ENCODE measurements at places on chromosomes 7 and 10.
A peak's percentile ranks its signal among the peaks of the same experiment; 100 is the strongest.

GRCh38 chr10:88270871-88271713 lies 312.0 kb downstream of the RNLS start:
- peak; percentile 55 for DNase-seq

- DNase-seq, result no peak
Measured at GRCh38 chr7:116315293-116315692, 105.0 kb downstream of the TES start.

GRCh38 chr7:13848681-13849131 lies 140.8 kb downstream of the ETV1 start:
- DNase-seq, result no peak

GRCh38 chr10:124008681-124009080 lies 84.7 kb downstream of the CHST15 start:
- DNase-seq, result no peak

DNA sequence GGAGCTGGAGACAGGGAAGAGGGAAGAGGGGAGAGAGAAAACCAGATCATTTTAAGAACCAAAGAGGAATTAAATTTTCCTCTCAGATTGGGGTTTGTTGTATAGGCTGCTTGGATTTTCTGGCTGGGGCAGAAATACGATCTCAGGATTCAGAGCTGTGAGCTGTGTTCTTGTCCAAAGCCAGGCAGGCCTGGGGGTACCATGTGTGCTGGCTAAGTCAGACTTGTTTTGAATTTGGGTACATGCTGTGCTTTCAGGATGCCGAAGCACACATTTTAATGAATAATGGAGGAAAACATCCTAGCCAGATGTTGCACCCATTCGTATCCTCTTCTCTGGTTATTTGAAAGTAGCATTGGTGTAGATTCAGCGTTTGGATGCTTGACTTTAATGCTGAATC lies 170.3 kb upstream of the PODXL start:
- DNase-seq, result no peak

DNA sequence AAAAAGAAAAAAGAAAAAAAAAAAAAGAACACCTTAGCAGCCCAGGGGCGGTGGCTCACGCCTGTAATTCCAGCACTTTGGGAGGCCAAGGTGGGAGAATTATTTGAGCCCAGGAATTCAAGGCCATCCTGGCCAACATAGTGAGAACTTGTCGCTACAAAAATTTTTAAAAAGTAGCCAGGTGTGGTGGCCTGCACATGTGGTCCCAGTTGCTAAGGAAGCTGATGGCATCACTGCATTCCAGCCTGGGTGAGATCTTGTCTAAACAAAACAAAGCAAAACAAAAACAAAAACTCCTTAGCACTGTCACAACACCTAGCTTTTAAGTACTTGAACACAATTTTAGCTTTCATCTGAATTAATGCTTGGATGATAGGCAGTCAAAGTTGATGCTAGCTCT lies 86.3 kb upstream of the MKLN1 start:
- no peak for DNase-seq

GRCh38 chr10:59633063-59633462 lies 76.6 kb downstream of the SLC16A9 start:
- no peak for DNase-seq

- DNase-seq, result no peak
Measured at GRCh38 chr10:32293581-32293980, 53.4 kb downstream of the EPC1 start.

- DNase-seq, result no peak
Measured at GRCh38 chr10:119511828-119512515, 30.5 kb downstream of the RGS10 start.

GRCh38 chr7:151080067-151080521 lies 515 bp downstream of the FASTK start:
- no peak for DNase-seq

DNA sequence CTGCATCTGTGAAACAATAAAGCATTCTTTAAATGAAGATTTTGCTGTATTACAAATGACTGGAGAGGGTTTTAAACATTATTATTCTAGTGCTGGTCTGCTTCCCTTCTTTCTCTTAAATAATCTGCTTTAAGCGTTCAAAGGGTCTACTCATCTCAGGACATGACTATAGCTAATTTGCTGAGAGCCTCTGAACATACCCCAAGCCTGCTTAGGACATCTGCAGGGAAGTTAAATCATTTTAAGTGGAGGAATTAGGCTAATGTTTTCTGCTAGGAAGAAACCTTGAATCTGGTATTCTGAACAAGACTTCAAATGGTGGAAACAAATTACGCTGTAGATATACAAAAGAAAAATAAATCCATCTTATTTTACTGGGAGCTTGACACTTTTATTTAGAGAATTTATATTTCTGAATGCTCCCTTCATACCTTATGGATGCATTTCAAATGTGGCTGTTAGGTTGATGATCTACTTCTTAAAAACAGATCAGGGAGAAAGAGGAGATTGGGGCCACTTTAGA lies 124.4 kb upstream of the ITGB1 start:
- no peak for DNase-seq

DNA sequence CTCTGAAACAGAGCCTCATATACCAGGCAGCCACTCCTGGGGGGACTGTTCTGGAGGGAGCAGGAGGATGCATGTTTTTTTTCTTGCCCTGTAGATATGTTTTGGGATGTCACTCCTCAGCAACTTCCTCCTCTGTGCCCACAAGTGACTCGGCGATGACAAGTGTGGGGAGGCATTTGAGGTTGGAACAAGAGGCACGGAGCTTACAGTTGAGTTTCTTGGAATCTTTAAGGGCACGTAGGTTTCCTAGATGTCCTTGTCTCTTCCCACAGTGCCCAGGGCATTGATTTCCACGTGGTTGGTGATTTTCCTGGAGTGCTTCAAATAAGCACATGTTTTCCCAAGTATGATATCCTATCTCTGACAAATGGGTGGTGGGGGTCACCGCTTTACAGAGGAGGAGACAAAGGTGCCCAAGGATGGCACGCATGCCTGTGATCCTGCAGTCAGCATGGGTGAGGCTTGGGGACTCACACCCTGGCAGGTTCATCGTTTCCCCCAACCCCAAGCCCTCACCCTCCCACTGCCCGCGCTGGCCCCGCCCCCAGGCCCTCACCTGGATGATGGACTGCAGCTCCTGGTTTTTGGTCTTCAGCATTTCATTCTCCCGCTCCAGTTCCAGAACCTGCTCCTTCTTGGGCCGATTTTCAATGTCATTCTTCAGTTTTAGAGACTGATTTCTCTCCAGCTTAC lies 95.2 kb upstream of the GNA12 start:
- no peak for DNase-seq

DNA sequence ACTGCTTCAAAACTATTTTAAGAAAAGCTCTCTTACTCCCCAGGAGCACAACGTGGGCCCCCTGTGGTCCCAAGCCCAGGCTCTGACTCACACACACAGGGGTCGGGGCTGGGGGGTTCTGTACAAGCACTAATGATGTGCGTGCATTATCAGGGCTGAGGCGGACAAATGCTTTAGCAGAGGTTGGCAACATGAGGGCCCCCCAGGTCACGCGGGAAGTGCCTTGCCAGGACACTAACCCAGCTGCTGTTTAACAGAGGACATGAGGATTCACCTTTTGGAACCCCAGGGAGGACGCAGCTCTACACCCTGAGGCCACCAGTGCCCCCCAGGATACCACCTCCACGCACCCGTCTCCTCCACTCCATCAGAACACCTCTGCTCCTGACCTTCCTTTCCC lies 342.8 kb downstream of the DNAJB6 start:
- DNase-seq, result no peak

DNA sequence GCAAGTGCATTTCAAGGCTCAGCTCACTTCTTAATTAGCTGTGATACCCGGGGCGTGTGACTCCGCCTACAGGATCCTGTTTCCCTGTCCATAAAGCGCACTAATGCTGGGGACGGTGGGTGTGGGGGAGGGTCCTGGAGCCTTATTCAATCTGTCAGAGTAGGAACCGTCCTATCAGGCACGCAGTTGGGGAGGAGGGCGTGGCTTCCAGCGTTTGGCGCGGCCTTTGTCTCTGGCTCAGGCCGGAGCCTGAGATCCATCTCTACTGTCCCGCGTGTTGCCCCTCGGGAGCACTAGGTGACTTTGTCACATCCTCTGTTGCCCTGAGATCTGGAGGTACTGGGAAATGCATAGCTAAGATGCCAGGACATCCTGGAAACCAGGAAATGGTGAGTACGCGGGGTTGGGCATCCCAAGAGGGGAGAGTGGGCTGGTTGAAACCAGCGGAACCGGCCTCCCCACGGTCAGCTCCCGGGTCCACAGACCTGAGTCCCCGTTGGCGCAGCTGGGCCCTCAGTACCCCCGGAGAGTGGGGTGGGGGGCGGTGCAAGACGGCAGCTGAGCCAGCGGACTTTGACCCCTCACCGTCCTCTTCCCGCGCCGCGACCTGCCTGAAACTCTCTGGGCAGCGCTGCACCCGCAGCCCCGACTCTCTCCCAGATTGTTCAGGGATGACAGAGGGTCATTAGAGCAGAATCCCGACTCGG lies 104.4 kb upstream of the ZNF92 start:
- peak; percentile 50 for DNase-seq

GRCh38 chr10:95697429-95697828 lies 3.7 kb upstream of the TCTN3 start:
- DNase-seq, result no peak

DNA sequence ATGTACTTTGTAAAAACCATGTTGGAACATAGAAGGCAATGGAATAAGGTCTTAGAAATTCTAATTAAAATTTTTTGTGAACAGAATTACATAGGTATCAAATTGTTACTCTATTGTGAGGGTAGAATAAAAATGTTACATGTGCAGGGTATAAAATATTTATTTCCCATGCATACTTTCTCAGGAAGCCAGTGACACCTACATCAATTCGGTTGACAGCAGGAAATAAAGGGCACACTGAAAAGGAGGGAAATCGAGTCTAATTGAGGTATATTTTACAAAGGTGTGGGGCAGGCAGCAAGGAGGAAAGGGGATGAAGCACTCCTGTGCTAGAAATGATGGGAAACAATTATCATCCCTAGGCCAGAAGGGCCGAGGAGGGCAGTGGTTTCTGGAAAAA lies 244.9 kb downstream of the C7orf25 start:
- no peak for DNase-seq

DNA sequence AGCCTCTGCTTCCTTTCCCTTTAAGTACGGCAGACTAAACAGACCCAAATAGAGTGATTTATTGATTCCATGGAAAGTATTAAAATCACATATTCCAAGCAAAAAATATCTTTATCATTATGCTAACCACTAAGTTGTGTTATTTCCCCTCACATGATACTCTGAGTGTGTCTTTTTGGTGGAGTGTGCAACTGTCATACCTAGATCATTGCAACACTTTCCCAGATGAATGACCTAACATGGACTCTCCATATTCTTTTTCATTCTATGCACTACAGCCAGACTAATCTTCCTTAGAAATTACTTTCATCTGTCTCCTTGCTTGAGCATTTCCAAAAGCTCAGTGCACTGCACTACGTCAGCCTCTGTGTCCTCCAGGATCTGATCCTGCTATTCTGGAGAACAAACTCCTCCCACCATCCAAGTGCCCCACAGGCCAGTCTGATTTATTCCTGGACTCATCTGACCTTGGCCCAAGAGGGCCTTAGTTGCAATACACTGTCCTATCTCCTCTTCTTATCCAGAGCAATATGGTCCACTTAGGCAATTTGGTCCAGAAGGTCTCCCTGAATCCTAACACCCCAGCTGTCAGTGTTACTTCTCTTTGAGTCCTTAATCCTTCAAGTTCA lies 263.3 kb upstream of the KLF6 start:
- DNase-seq, result no peak

All from stimulated activated CD8-positive, alpha-beta memory T cell treated with anti-CD3 and anti-CD28 coated beads, Interleukin-15, amount 100 ng/mL, for 48 hours (primary cell).